ENCODE measurements at places on chromosomes 6 and 20.

GRCh38 chr6:73657201-73657600 is 3.4 kb upstream of the SLC17A5 start:
- no peak for DNase-seq
- H3K27ac ChIP-seq = no peak overlapping the region
- H3K4me1 ChIP-seq = peaks cover 16% of the 10 kb centered on the region
- H3K27me3 ChIP-seq = no peaks in the 10 kb centered on the region
- no peaks in the 10 kb centered on the region for H3K36me3 ChIP-seq
- H3K4me3 ChIP-seq = no peak overlapping the region

- no peaks in the 10 kb centered on the region for H3K27me3 ChIP-seq
- H3K36me3 ChIP-seq = no peaks in the 10 kb centered on the region
- no peaks in the 10 kb centered on the region for H3K4me1 ChIP-seq
- DNase-seq = no peak
Observed at GRCh38 chr6:91268941-91269340, 682.1 kb upstream of the MAP3K7 start.

GRCh38 chr6:46128476-46128875 is 1.3 kb upstream of the ENPP4 start:
- DNase-seq = no peak
- H3K36me3 ChIP-seq = no peaks in the 10 kb centered on the region
- H3K27me3 ChIP-seq = no peaks in the 10 kb centered on the region
- H3K27ac ChIP-seq = no peak overlapping the region
- H3K4me1 ChIP-seq = peaks cover 30% of the 10 kb centered on the region

- H3K36me3 ChIP-seq = no peaks in the 10 kb centered on the region
- no peaks in the 10 kb centered on the region for H3K4me1 ChIP-seq
- no peaks in the 10 kb centered on the region for H3K27me3 ChIP-seq
- DNase-seq = no peak
Observed at GRCh38 chr6:32522302-32523047, 7.6 kb downstream of the HLA-DRB5 start.

- H3K36me3 ChIP-seq = no peaks in the 10 kb centered on the region
- H3K4me3 ChIP-seq = no peak overlapping the region
- H3K4me1 ChIP-seq = no peaks in the 10 kb centered on the region
Observed at GRCh38 chr20:40607927-40608326, 81.1 kb downstream of the MAFB start.

All from CD4-positive, alpha-beta memory T cell (primary cell).